ENCODE measurements at places on chromosomes 7 and 10. TPM values are rescaled to one million over a fixed set of nuclear protein-coding genes. Genes with fewer than 3 reads are reported as not detected.

- DNase-seq: no peak
- H3K4me3 ChIP-seq: no peak overlapping the region
- no peaks in the 10 kb centered on the region for H3K36me3 ChIP-seq
- H3K27ac ChIP-seq: no peak overlapping the region
- no peaks in the 10 kb centered on the region for H3K27me3 ChIP-seq
Measured at GRCh38 chr7:41118486-41118885, 584.4 kb downstream of the INHBA start.

- peaks cover 33% of the 10 kb centered on the region for H3K27me3 ChIP-seq
- DNase-seq: no peak
- no peak overlapping the region for H3K27ac ChIP-seq
- no peaks in the 10 kb centered on the region for H3K4me1 ChIP-seq
- H3K4me3 ChIP-seq: no peak overlapping the region
Measured at GRCh38 chr7:31054608-31055278, 2.6 kb downstream of the ADCYAP1R1 start.

DNA sequence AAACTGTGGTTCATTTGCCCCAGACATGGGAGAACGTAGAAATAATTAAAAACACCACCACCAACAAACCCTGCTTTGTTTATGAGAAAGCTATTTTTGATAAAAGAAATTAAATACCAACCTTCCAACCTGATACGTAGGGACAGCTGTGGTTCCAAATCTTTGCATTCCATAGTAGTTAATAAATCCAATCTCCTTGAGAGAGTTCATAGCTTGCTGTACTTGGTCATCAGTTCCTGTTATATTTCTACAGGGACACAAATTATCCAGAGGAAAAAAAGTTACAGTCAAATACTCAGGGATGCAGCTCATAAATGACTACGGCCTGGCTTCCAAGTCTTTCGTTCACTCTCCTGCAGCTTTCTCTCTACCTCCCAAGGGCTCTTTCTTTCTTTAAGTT lies 41.1 kb downstream of the PUS7 start:
- no peaks in the 10 kb centered on the region for H3K27me3 ChIP-seq
- DNase-seq: no peak
- H3K36me3 ChIP-seq: peaks cover 16% of the 10 kb centered on the region
- H3K4me1 ChIP-seq: peaks cover 8% of the 10 kb centered on the region

DNA sequence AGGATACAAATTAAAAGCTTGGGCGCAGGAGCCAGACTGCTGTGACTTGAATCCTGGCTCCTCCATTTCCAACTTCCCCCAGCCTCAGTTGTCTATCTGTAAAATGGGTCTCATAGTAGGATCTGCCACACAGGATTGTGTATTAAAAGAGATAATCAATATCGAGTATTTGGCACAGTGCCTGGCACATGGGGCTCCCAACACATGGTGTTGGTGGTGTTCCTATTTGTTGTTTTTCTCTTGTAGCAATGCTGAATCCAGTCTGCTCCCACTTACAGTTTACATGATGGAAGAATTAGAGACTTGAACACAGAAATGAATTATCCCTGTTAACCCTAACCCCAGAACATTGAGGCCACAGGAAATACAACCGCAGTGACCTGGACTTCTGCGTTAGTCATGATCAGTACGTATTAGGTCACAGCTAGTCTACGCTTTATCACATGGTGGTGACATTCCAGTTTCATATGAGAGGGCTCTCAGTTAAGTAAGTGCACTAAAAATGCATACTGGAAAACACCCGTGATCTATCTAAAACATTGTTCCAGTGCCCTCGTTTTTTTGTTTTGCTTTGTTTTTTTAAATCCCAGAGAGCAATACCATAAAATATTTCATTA lies 169.5 kb upstream of the KLF14 start:
- peaks cover 71% of the 10 kb centered on the region for H3K36me3 ChIP-seq
- H3K4me1 ChIP-seq: peaks cover 83% of the 10 kb centered on the region
- H3K27ac ChIP-seq: peak overlapping the region; percentile 71
- peak; percentile 30 for DNase-seq
- no peak overlapping the region for H3K4me3 ChIP-seq

GRCh38 chr10:99520847-99521764 lies 11.6 kb upstream of the NKX2-3 start:
- H3K4me3 ChIP-seq: no peak overlapping the region
- peaks cover 70% of the 10 kb centered on the region for H3K27me3 ChIP-seq
- H3K36me3 ChIP-seq: no peaks in the 10 kb centered on the region

GRCh38 chr7:26199301-26200037 lies 1.1 kb downstream of the HNRNPA2B1 start:
- peaks cover 39% of the 10 kb centered on the region for H3K4me1 ChIP-seq
- H3K36me3 ChIP-seq: peaks cover 77% of the 10 kb centered on the region
- H3K27me3 ChIP-seq: no peaks in the 10 kb centered on the region
- peak overlapping the region; percentile 94 for H3K4me3 ChIP-seq
- peak; percentile 75 for DNase-seq
- peak overlapping the region; percentile 98 for H3K27ac ChIP-seq

GRCh38 chr7:96076350-96076707 lies 245.6 kb downstream of the SLC25A13 start:
- peak overlapping the region; percentile 30 for H3K4me3 ChIP-seq
- no peak for DNase-seq
- H3K4me1 ChIP-seq: peaks cover 11% of the 10 kb centered on the region
- H3K36me3 ChIP-seq: no peaks in the 10 kb centered on the region
- peaks cover 43% of the 10 kb centered on the region for H3K27me3 ChIP-seq
- H3K27ac ChIP-seq: no peak overlapping the region

Gene RELN
- total RNA-seq: not detected

Gene OR2A7
- 3.2 TPM for total RNA-seq

Gene DYDC2
- total RNA-seq: not detected

Gene LAMB4
- total RNA-seq: not detected

Gene NACAD
- 0.60 TPM for total RNA-seq
